ENCODE measurements at places on chromosomes 16 and 17. TPM values are rescaled to one million over a fixed set of nuclear protein-coding genes. Genes with fewer than 3 reads are reported as not detected.

Gene FZD2
- 7.5 TPM for total RNA-seq

Gene NOXO1
- not detected for total RNA-seq

Gene HOXB4
- total RNA-seq: 5.7 TPM

Gene CCL1
- total RNA-seq: not detected

Gene KRT23
- 0.08 TPM for total RNA-seq

Gene DOC2A
- 2.3 TPM for total RNA-seq
